ENCODE measurements at places on chromosomes 13 and 19.

GRCh38 chr13:90416519-90416918, 931.0 kb upstream of the MIR17HG start:
- no peaks in the 10 kb centered on the region for H3K36me3 ChIP-seq
- peak; percentile 6 for DNase-seq
- no peak overlapping the region for H3K27ac ChIP-seq
- H3K4me1 ChIP-seq = peaks cover 16% of the 10 kb centered on the region
- no peak overlapping the region for H3K4me3 ChIP-seq
- no peaks in the 10 kb centered on the region for H3K27me3 ChIP-seq

- no peak overlapping the region for H3K27ac ChIP-seq
- no peak for DNase-seq
- peaks cover 12% of the 10 kb centered on the region for H3K27me3 ChIP-seq
- H3K36me3 ChIP-seq = no peaks in the 10 kb centered on the region
- H3K4me1 ChIP-seq = no peaks in the 10 kb centered on the region
- H3K4me3 ChIP-seq = no peak overlapping the region
Observed at GRCh38 chr13:111577208-111577828, 256.9 kb downstream of the TEX29 start.

DNA sequence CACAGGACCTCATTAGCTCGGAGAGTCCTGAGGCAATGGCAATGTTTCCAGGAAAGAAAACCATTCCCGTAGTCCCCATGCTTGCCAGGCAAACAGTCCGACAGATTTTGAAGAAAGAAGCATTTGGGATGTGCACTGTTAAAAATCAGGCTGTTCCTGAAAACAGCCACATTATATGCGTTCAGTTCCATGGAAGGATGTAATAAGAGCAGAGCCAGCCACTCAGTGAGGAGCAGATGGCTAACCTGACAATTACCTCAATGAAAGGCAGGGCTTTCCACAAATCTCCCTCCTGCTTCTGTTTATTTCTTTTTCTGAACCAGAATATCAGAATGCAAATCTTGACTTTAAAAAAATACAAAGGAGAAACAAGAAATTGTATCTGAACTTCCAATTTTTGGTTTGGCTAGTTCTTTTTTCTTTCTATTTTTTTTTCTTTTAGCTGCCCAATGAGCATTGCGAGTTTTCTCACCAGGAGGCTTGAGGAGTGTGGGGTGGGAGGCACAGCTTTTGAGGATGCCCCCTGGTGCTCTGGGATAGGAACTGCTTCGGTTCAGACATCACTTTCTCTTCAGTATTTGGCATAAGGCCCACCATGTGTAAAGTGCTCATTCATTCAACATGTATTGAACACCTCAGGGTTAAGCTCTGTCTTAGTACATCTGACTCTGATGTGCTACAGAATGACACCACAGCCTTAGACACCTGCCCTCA, 124.2 kb downstream of the TBC1D4 start:
- no peaks in the 10 kb centered on the region for H3K36me3 ChIP-seq
- H3K4me1 ChIP-seq = peaks cover 23% of the 10 kb centered on the region
- no peaks in the 10 kb centered on the region for H3K27me3 ChIP-seq
- H3K27ac ChIP-seq = no peak overlapping the region
- peak; percentile 76 for DNase-seq

DNA sequence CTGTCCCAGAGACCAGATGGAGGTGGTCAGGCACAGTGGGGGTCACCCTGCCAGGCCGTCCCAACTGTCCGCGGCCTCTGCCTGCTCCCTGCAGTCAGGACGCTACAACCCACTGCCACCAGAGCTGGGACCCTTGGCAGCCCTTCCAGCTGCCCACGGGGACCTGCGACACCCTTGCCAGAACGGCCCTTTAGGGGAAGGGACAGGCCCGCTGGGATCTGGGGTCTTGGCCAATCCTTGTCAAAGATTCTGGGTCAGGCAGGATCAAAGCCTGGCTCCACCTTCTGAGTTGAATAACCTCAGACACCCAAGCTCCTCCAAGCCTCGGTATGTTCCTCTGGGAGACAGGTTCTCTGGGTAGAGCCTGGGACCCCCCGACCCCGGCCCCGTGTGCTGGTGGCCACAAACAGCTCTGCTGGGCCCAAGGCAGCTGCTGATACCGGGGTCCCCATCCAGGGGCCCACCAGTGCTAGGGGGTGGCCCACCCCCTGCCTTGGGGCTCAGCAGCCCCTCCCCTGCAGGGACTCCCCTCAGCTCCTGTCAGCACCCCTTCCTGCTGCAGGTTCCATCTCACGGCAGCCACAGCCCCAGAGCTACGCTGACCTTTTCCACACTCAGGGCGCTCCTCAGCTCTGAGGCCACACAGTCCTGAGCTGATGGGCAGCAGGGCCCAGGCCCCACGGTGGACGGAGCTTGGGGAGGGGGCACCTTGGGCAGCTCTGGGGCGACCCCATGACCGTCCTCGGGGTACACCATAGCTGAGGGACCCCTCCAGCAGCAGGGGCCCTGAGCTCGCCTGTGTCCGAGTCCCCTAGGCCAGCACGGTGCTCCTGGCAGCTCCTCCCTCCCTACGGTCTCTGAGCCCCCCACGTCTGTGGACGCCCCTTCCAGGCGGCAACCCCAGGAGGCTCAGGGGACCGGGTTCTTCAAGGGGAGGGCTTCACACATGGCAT, 18.4 kb downstream of the SBNO2 start:
- H3K27me3 ChIP-seq = no peaks in the 10 kb centered on the region
- DNase-seq = no peak
- H3K4me3 ChIP-seq = no peak overlapping the region
- H3K36me3 ChIP-seq = peaks cover 12% of the 10 kb centered on the region

GRCh38 chr13:79631051-79631659, 150.2 kb downstream of the NDFIP2 start:
- peaks cover 4% of the 10 kb centered on the region for H3K4me1 ChIP-seq
- no peaks in the 10 kb centered on the region for H3K36me3 ChIP-seq
- peak; percentile 95 for DNase-seq
- H3K27me3 ChIP-seq = no peaks in the 10 kb centered on the region
- no peak overlapping the region for H3K27ac ChIP-seq
- no peak overlapping the region for H3K4me3 ChIP-seq

DNA sequence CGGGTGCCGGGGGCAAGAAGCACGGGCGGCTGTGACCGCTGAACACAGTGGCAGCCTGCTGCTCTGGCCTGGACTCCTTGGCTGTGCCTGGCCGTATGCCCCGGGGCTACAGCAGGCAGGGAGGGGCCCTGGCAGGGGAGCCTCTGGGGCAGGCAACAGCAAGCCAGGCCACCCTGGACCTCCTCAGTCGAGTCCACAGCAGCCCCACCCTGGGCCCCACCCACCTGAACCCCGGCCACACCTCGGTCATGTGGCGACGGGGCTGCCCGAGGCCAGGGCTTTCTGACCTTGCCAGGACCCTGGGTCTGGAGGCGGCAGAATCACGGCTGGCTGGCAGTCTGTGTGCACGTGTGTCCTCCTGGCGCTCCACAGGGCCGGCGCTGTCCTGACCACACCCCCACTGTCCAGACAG, 8.7 kb downstream of the CILP2 start:
- H3K4me3 ChIP-seq = no peak overlapping the region
- no peak overlapping the region for H3K27ac ChIP-seq
- no peak for DNase-seq
- no peaks in the 10 kb centered on the region for H3K36me3 ChIP-seq
- no peaks in the 10 kb centered on the region for H3K27me3 ChIP-seq

DNA sequence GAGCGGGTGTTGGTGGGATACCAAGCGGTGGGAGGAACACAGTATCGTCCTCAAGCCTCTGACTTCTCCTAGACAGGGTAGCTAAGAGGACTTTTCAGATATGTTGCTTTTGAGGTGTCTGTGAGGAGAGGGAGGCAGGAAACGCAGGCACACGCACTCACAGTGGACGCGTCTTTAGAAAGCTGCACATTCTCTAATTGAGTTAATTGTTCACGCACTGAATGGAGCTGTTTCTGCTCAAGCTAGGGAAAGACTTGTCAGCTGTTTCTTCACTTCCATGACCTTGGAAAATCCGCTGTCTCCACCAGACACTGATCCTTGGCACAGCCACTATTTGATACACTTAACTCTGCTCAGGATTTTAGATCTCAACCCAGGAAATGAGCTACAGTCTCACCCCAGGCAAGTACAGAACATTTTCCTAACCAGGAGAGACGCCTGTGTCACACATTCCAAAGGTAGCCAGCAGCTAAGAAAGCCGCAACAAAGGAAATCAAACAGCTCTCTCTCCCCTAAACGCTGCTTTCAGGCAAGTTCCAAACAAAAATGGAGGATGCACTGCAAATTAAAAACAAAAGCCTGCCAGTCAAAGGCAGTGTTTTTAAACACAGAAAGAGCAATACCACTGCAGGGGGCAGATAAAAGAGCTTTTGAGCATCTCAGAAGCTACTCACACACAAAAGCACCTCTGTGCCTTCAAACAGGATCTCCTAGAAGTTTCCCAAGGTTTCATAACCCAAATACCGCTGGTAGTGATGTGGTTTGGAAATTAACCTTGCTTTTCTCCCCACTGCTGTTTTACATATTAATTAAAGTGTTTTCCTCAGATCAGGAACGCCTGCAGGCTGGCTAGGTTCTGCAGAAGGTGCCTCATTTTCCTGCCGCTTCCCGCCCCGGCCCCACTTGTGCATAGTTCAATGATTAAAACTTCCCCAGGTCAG, 57.3 kb downstream of the IRS2 start:
- no peaks in the 10 kb centered on the region for H3K27me3 ChIP-seq
- DNase-seq = no peak
- no peaks in the 10 kb centered on the region for H3K36me3 ChIP-seq
- H3K27ac ChIP-seq = no peak overlapping the region
- no peaks in the 10 kb centered on the region for H3K4me1 ChIP-seq
- H3K4me3 ChIP-seq = no peak overlapping the region

GRCh38 chr19:30649934-30650614, 277.9 kb downstream of the ZNF536 start:
- H3K27me3 ChIP-seq = peaks cover 27% of the 10 kb centered on the region
- no peak overlapping the region for H3K4me3 ChIP-seq
- DNase-seq = peak; percentile 54
- no peak overlapping the region for H3K27ac ChIP-seq
- H3K4me1 ChIP-seq = no peaks in the 10 kb centered on the region

DNA sequence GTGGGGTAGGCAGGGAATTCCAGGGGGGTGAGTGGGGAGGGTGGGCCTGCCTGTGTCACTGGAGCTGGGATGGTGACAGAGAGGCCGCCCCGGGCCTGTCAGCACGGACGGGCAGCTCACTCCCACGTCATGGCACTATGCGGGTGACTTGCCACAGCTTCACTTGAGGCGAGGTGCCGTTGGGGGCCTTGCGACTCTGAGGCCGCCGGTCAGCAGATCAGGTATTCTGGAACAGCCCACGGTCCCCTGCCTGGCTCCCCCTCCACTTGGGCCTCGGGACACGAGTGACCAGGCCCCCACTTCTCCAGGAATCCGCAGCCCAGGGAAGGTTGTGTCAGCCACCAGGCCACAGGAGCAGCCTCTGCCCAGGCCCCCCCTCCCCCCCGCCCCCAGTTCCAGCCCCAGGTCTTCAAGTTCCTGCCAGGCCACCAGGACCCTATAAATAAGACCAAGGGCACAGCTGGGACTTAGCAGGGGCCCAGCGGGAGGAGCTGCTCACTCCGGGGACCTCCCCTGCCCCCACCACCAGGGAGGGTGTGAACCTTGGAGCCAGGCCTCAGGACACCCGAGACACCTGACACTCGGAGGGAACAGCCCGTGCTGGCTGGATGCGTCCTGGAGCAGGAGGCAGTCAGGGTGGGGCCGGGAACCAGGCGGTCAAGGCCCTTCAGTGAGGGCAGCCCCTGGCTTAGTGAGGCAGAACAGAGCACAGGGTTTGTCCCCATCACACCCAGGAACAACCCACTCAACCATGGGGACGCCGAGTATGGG, 2.7 kb upstream of the MIDN start:
- H3K27me3 ChIP-seq = no peaks in the 10 kb centered on the region
- peaks cover under 1% of the 10 kb centered on the region for H3K36me3 ChIP-seq
- DNase-seq = no peak
- no peak overlapping the region for H3K27ac ChIP-seq

DNA sequence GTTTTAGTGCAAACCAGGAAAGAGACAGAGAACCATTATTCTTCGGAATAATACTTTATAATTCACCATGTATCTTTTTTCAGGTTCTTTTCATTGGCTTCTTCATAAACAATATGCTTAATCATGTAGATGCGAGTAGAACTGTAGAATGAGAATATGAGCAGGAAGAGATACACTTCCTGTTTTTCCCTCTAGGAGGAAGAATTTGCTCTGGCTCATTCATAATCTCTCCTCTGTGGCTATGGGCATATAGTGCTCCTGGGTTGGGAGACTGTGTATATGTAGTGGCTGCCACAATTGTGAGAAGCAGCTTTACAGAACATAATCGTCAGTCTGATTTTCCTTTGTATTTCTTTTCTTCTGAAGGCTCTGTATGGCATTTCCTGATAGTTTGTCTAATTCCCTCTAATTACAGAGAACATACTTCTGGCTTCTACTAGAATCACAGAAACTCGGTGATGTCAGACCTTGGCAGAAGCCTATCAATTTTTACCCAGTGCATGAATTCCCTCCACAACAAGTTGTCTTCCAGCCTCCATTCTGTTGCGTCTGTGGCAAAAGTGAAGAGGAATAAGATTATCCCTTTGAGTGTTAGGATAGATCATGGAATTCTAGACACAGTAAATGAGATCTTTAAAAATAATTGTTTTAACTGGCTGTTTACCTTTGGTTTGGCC, 2.9 kb upstream of the DCLK1 start:
- H3K4me3 ChIP-seq = no peak overlapping the region
- no peaks in the 10 kb centered on the region for H3K36me3 ChIP-seq
- H3K27me3 ChIP-seq = peaks cover 28% of the 10 kb centered on the region

DNA sequence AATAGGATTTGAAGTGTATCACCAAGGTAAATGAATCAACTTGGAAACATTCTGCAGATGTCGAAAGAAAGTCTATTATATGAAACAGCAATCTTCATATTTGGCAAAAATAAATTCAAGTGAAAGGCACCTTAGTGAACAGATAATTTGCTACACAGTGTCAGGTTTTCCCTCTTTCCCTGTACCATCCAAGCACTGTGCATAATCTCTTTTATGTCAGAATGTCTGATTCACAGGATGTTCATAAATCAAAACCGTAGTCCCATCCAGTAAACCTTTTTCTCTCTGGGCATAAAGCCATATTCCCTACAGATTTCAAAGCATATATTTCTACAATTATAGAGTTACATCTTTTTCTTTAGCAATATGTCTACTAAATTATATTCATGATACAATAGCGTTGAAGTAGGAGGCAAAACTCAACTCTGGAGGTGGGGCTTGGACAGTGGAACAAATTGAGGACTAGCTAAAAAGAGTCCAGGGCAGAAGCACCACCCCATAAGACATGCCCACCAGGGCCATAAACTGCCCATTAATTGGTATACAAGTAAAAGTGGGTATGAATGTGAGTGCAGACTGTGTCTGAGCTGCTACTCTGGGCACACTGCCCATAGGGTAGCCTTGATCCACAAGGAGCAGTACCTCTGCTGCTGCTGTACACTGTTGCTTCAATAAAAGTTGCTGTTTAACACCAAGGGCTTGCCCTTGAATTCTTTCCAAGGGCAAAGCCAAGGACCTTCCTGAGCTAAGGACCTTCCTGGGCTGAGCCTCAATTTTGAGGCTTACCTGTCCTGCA, 72.1 kb upstream of the MYCBP2 start:
- no peaks in the 10 kb centered on the region for H3K27me3 ChIP-seq
- no peaks in the 10 kb centered on the region for H3K4me1 ChIP-seq
- H3K36me3 ChIP-seq = no peaks in the 10 kb centered on the region
- H3K27ac ChIP-seq = no peak overlapping the region
- DNase-seq = peak; percentile 24

GRCh38 chr13:38418286-38418685, 68.6 kb downstream of the UFM1 start:
- H3K4me3 ChIP-seq = no peak overlapping the region
- DNase-seq = no peak
- peaks cover 16% of the 10 kb centered on the region for H3K4me1 ChIP-seq
- H3K27me3 ChIP-seq = no peaks in the 10 kb centered on the region
